ENCODE measurements at places on chromosomes 1 and 21. TPM values are rescaled to one million over a fixed set of nuclear protein-coding genes. Genes with fewer than 3 reads are reported as not detected.

The MINDY1 gene
- total RNA-seq = 18.7 TPM

DNA sequence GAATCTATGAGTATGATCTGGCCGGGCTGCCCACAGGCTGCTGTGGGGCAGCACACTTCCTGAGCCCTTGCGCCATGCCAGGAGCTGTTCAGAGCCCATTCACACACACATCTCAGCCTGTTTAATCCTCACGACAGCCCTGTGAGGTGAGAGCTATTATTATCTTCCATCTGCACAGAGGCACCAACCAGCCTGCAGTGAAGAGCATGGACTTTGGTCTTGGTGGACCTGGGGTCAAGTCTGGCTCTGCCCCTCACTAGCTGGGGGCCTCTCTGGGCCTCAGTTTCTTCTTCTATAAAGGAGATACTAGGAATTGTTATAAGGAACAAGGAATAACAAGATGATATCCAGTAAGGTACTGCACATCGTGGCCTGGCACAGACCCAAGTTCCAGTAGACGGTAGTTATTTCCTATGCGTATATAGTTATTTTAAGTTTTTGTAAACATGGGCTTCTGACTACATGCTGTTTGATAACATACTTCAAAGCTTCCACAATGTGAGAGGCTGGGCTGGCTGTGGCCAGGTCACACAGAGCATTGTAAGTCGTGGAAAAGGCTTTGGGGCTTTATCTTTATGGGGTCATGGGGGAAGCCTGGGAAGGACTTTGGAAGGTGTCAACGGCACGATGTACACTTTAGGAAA, 3.4 kb upstream of the PADI2 start:
- H3K4me3 ChIP-seq = no peak overlapping the region
- H3K27me3 ChIP-seq = peaks cover 9% of the 10 kb centered on the region
- no peaks in the 10 kb centered on the region for H3K4me1 ChIP-seq

DNA sequence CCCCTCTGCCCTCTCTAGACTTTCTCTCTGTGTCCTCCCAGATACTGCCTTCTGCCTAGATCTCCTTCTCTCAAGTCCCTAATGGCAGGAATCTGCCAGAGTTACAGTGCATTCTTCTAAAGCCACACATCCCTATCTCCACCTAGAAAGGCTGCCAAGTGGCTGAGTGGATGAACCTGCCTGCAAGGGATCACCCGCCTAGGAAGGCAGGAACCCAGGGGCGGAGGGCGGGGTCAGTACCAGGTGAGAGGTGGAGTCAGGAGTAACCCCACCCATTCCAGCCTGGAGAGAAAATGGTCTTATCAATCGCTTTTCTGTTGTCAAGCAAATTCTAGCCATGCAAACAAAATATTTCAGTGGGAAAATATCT, 60.8 kb downstream of the BCAR3 start:
- no peaks in the 10 kb centered on the region for H3K27me3 ChIP-seq
- H3K4me1 ChIP-seq = no peaks in the 10 kb centered on the region
- no peak overlapping the region for H3K27ac ChIP-seq
- H3K36me3 ChIP-seq = no peaks in the 10 kb centered on the region
- no peak overlapping the region for H3K4me3 ChIP-seq

The BPNT1 gene
- 14.5 TPM for total RNA-seq

The COA6 gene
- 29.3 TPM for total RNA-seq

- no peak for DNase-seq
- H3K4me1 ChIP-seq = no peaks in the 10 kb centered on the region
- H3K36me3 ChIP-seq = no peaks in the 10 kb centered on the region
- H3K4me3 ChIP-seq = no peak within 1 kb of the TSS
Measured at GRCh38 chr1:17248781-17249180, at the start of gene PADI3. TSS of gene PADI3 (plus strand) at chr1:17249098. CDS start at chr1:17249138, 40 bp downstream.

- no peaks in the 10 kb centered on the region for H3K4me1 ChIP-seq
- H3K27ac ChIP-seq = no peak overlapping the region
- no peak for DNase-seq
- H3K27me3 ChIP-seq = no peaks in the 10 kb centered on the region
- H3K4me3 ChIP-seq = no peak overlapping the region
Measured at GRCh38 chr1:205650241-205650640, 18.4 kb upstream of the ELK4 start.

DNA sequence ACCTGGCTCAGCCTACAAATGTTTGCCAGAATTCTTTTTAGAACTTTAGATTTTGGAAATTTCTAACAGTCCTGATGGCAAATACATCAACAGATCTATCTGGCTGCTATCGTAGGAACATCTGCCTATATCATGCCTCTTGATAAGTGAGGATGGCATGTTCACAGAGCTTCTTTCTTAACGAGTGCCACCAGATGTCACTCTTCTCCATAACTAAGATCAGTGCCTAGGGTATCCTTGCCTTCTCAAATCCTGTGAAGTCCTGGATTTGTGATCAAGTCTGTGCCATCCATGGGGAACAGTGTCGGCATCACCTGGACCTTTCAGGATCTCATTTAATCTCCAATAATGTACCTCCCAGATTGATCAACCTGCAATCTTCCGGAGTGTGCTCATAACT, 36.5 kb upstream of the CD5L start:
- H3K27me3 ChIP-seq = no peaks in the 10 kb centered on the region
- H3K4me1 ChIP-seq = no peaks in the 10 kb centered on the region
- no peak for DNase-seq
- H3K4me3 ChIP-seq = no peak overlapping the region
- H3K36me3 ChIP-seq = no peaks in the 10 kb centered on the region

The SYTL1 gene
- 0.37 TPM for total RNA-seq

GRCh38 chr1:234751678-234752077, 141.7 kb upstream of the IRF2BP2 start:
- no peak for DNase-seq
- no peak overlapping the region for H3K27ac ChIP-seq
- no peaks in the 10 kb centered on the region for H3K36me3 ChIP-seq
- H3K4me3 ChIP-seq = no peak overlapping the region
- no peaks in the 10 kb centered on the region for H3K4me1 ChIP-seq
- no peaks in the 10 kb centered on the region for H3K27me3 ChIP-seq

The SPAG17 gene
- not detected for total RNA-seq

DNA sequence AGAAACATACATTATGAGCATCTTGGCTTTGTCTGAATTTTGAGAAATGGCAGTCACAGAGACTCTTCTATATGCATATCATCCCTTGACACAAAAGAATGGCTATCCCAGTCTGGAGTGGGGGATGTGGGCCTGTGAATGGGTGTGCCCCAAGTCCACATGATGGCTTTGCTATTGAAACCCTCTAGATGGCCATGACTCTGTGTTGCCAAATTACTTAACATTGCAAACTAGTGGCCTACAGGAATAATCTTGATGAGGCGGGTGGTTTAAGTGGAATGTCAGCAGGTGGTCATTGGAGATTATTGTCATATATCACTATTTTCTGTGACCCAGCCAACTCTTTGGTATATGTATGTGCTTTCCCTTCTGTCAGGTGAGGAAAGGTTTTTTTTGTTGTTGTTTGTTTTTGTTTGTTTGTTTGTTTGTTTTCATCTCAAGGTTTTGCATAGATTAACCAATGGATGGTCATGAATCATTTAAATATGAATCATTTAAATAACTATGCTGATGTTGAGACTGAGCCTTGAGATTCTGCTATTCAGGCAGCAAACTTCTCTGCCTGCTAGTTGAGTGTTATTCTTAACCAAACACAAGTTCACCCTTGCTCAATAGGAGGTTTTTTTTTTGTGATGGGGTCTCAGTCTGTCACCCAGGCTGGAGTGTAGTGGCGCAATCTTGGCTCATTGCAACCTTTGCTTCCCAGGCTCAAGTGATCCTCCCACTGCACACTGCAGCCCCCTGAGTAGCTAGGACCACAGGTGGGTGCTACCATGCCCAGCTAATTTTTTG, 103.0 kb downstream of the NOS1AP start:
- H3K27ac ChIP-seq = no peak overlapping the region
- DNase-seq = no peak
- H3K36me3 ChIP-seq = no peaks in the 10 kb centered on the region
- H3K4me1 ChIP-seq = no peaks in the 10 kb centered on the region
- no peak overlapping the region for H3K4me3 ChIP-seq

DNA sequence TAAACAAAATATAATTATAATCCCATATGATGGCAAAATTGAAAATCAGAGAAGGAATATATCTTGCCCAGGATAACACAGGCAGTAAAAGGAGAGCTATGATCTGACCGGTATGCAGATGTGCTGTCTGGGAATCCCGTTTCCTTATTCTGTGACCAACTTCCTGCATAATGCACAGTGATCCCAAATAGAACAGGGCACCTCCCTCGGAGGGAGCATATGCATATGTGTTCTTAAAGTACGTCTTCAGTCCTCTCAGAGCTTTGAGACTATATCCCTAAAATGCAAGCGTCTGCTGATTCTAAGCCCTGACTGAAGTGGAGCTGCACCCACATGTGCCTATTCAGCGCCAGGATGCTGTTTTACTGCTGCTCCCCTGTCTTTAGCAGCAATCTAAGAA, 366.1 kb upstream of the PTBP2 start:
- no peak overlapping the region for H3K4me3 ChIP-seq
- no peak for DNase-seq
- no peaks in the 10 kb centered on the region for H3K4me1 ChIP-seq
- no peaks in the 10 kb centered on the region for H3K27me3 ChIP-seq
- H3K36me3 ChIP-seq = no peaks in the 10 kb centered on the region

The SRSF10 gene
- 30.6 TPM for total RNA-seq

GRCh38 chr1:86015375-86015774, 141.2 kb downstream of the COL24A1 start:
- no peak for DNase-seq
- H3K4me1 ChIP-seq = no peaks in the 10 kb centered on the region
- H3K27ac ChIP-seq = no peak overlapping the region
- H3K4me3 ChIP-seq = no peak overlapping the region

DNA sequence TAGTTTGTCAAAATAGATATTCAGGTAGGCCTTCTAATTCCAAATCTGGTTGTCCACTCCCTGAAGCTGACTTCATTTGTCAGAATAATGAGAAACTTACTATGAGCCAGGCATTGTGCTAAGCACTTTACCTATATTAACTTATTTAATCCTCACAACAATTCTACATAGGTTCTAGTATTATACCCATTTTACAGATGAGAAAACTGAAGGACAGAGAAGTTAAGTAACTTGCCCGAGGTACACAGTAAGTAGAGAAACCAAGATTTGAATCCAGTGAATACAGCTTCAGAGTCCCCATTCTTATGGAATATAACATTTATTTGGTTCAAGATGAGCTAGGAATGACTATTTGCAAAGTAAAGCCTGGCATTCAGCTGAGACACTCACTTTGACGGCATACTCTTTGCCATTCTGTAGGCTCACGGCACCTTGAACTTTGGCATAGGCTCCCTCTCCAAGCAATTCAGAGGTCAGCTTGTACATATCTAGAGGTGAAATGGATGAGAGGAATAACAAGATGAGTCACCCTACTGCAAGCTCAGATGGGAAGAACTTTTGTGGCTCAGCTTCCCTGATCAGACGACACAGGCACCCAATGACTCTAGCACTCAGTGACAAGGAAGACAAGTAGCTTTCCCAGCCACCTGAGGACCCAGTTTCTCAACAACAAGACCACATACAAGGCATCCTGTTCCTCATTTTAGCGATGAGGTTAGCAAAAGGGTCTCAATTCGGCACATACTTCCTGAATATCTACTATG, 23.7 kb downstream of the MKNK1 start:
- H3K36me3 ChIP-seq = peaks cover 4% of the 10 kb centered on the region
- H3K27me3 ChIP-seq = no peaks in the 10 kb centered on the region

- DNase-seq = no peak
- no peaks in the 10 kb centered on the region for H3K36me3 ChIP-seq
- no peak overlapping the region for H3K27ac ChIP-seq
- no peaks in the 10 kb centered on the region for H3K27me3 ChIP-seq
- no peaks in the 10 kb centered on the region for H3K4me1 ChIP-seq
Measured at GRCh38 chr1:238950784-238951183, 435.6 kb upstream of the CHRM3 start.

DNA sequence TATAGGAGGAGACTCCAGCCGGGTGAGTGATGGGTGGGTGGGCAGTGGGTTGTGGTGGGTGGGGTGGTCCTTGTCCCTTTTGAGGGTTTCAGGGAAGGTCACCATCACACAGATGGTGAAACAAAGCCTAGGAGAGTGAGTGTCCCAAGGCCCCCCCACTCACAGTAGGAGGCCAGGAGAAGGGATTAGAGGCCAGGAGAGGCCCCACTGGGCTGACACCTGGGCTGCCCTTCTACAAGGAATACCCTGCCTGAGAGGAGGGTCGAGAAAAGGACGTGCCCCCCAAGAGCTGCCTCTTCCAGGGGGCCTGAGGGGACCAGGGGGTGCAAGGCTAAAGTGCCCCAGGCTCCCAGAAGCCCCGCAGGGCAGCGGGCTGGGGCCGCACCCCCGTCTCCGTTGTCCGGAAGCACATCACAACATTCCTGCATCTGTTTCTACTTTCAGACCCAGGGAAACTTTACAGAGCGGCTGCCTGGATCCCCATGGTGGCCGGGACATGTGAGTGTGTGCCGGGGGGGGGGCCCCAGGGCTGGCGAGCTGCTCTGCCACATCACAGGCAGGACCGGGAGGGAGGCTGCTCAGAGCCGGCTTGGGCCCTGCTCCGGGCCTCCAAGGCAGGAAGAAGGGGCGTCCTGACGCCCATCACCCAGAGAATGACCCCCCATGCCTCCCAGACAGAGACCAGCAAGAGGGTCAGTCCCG, 68.2 kb downstream of the ARHGEF16 start:
- H3K27me3 ChIP-seq = no peaks in the 10 kb centered on the region
- H3K4me1 ChIP-seq = no peaks in the 10 kb centered on the region
- H3K4me3 ChIP-seq = no peak overlapping the region
- H3K27ac ChIP-seq = no peak overlapping the region
- DNase-seq = no peak
- no peaks in the 10 kb centered on the region for H3K36me3 ChIP-seq

DNA sequence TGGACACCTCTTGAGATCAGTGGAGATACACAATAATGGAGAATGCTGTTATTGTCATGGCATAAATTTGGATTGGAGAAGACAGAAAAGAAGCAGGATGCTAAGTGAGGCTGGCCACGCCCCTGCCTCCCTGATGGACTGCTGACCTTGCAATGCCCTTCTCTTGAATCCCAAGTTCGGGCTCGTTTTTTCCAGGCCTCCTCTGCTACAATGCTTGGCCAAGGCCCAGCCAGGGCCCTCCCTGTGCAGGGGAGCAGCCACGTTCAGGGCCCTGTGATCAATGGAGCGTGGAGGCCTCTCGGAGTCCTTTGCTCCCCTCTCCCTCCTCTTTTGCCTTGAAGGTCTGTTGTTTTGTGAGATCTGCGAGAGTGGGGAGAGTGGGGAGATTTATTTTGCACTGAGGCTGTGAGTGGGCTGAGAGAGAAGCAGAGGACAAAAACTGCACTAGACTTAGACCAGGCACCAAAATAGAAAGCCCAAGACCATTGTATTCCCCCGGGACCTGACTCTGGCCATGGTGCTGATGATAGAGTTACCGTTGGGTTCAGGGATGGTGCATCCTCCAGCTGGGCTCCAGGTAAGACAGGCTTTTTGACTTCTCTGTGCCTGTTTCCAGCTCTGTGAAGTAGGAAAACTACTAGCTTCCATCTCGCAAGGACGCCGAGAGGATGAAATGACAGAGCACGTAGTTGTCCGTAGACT, 268.6 kb downstream of the KAZN start:
- no peaks in the 10 kb centered on the region for H3K27me3 ChIP-seq
- H3K27ac ChIP-seq = no peak overlapping the region
- H3K4me1 ChIP-seq = no peaks in the 10 kb centered on the region

The EBNA1BP2 gene
- total RNA-seq = 56.0 TPM

GRCh38 chr1:32695098-32695904, 7.3 kb downstream of the SYNC start:
- H3K27ac ChIP-seq = no peak overlapping the region
- no peak overlapping the region for H3K4me3 ChIP-seq
- DNase-seq = peak; percentile 65
- no peaks in the 10 kb centered on the region for H3K4me1 ChIP-seq

- H3K36me3 ChIP-seq = no peaks in the 10 kb centered on the region
- no peaks in the 10 kb centered on the region for H3K4me1 ChIP-seq
- DNase-seq = no peak
- no peak overlapping the region for H3K4me3 ChIP-seq
- H3K27me3 ChIP-seq = no peaks in the 10 kb centered on the region
- H3K27ac ChIP-seq = no peak overlapping the region
Measured at GRCh38 chr1:95536501-95536900, 302.5 kb downstream of the RWDD3 start.

The POU3F1 gene
- total RNA-seq = not detected

The KCNT2 gene
- 7.4 TPM for total RNA-seq

All from right lobe of liver (tissue), 6 donors.